Esophagus squamous epithelium (tissue), 5 donors: ENCODE measurements at places on chromosomes 12 and 14.

- H3K36me3 ChIP-seq = no peaks in the 10 kb centered on the region
- no peak overlapping the region for H3K27ac ChIP-seq
- no peak for DNase-seq
- no peaks in the 10 kb centered on the region for H3K4me1 ChIP-seq
These were observed 29.4 kb upstream of the FBRSL1 start for GRCh38 chr12:132460571-132460970.

GRCh38 chr12:87112571-87113345 is 856.6 kb upstream of the MGAT4C start:
- no peak overlapping the region for H3K27ac ChIP-seq
- no peak overlapping the region for H3K4me3 ChIP-seq
- no peaks in the 10 kb centered on the region for H3K27me3 ChIP-seq
- DNase-seq = no peak
- H3K4me1 ChIP-seq = no peaks in the 10 kb centered on the region

- DNase-seq = no peak
- no peaks in the 10 kb centered on the region for H3K36me3 ChIP-seq
- H3K4me1 ChIP-seq = no peaks in the 10 kb centered on the region
- no peaks in the 10 kb centered on the region for H3K27me3 ChIP-seq
These were observed 410.4 kb upstream of the NOVA1 start for GRCh38 chr14:27008187-27008586.

- no peak overlapping the region for H3K4me3 ChIP-seq
- no peaks in the 10 kb centered on the region for H3K27me3 ChIP-seq
- DNase-seq = no peak
- no peak overlapping the region for H3K27ac ChIP-seq
- peaks cover 46% of the 10 kb centered on the region for H3K36me3 ChIP-seq
These were observed 18.3 kb downstream of the PLEK2 start for GRCh38 chr14:67393689-67394088.

DNA sequence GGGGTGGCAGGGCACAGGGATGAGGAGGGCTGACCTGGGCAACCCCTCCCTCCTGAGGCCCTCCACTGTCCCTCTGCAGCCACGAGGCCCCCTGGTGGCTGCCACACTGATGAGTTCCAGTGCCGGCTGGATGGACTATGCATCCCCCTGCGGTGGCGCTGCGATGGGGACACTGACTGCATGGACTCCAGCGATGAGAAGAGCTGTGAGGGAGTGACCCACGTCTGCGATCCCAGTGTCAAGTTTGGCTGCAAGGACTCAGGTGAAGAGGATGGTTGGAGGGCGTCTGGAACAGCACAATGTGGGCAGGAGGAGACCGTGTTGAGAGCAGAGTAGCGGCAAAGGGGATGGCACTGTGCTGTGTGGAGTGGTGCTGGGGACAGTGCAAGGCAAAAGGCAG is 25.7 kb upstream of the LRP1-AS start:
- H3K4me1 ChIP-seq = peaks cover 100% of the 10 kb centered on the region
- H3K27ac ChIP-seq = no peak overlapping the region
- H3K36me3 ChIP-seq = peaks cover 34% of the 10 kb centered on the region
- no peak overlapping the region for H3K4me3 ChIP-seq
- H3K27me3 ChIP-seq = no peaks in the 10 kb centered on the region
- DNase-seq = no peak
